Kidney (tissue), 22 donors: ENCODE measurements at places on chromosomes 1 and 21. TPM values are rescaled to one million over a fixed set of nuclear protein-coding genes. Genes with fewer than 3 reads are reported as not detected.
A peak's percentile ranks its signal among the peaks of the same experiment; 100 is the strongest.

DNA sequence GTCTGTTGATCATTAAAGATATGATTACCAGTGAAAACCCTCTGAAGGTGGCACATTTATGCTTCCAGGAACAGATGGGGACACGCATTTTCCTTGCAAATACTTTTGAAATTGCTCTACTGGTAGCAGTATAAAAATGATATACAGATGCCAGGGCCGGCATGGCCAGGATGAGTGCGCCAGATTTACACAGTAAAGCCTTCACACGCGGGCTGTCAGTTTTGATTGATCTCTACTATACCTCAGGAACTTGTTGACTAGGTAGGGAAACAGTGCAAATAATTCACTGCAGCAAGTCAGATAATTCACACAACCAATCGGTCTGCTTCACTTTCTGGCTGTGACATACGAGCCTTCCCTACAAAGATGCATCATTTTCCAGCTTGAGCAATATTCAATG lies 123.2 kb upstream of the BARHL2 start:
- no peak overlapping the region for H3K4me3 ChIP-seq
- H3K4me1 ChIP-seq: peaks cover 3% of the 10 kb centered on the region
- no peaks in the 10 kb centered on the region for H3K36me3 ChIP-seq
- peaks cover 62% of the 10 kb centered on the region for H3K27me3 ChIP-seq

GRCh38 chr1:220579317-220579716 lies 51.4 kb downstream of the MARK1 start:
- H3K36me3 ChIP-seq: no peaks in the 10 kb centered on the region
- H3K4me1 ChIP-seq: no peaks in the 10 kb centered on the region
- no peaks in the 10 kb centered on the region for H3K27me3 ChIP-seq
- no peak for DNase-seq

Gene CNR2
- 0.57 TPM for total RNA-seq

Gene EVI5
- 36.5 TPM for total RNA-seq

DNA sequence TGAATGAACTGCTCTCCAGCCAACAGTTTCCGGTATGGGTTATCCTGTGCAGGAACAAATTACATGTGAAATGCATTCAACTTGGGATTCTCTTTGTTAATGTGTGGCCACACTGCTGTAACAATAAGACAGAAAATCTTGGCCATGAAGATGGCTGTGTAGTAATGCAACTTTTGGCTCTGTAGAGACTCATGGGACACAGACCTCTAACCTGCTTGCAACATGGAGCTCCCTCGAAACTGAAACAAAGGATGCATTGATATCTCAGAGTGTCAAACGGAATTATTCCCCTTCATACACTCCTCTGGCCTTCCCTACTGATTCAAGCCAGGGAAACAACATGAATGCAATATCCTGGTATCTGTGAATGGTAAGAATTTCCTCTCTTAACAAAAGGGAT lies 559.3 kb upstream of the ZRANB2 start:
- H3K4me1 ChIP-seq: no peaks in the 10 kb centered on the region
- no peak for DNase-seq
- H3K36me3 ChIP-seq: no peaks in the 10 kb centered on the region
- no peak overlapping the region for H3K27ac ChIP-seq

DNA sequence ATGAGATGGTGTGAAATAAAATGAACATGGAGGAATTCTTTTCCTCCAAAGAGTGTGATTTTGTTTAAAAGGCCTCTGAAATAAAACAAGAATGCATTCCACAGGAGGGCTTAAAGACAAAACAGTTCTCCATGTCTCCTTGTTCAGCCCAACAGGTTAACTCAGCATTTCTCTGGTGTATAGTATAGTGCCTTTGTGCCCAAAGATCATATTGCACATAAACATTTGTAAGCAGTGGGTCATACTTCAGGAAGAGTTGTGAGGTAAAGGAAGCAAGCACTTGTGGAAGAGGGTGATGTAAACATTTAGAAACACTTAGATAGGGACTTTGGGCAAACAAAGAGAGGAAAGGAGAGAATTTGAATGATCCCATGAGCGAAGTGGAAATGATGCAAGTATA lies 433.9 kb downstream of the SIPA1L2 start:
- no peak overlapping the region for H3K4me3 ChIP-seq
- no peak overlapping the region for H3K27ac ChIP-seq
- no peak for DNase-seq
- no peaks in the 10 kb centered on the region for H3K36me3 ChIP-seq

DNA sequence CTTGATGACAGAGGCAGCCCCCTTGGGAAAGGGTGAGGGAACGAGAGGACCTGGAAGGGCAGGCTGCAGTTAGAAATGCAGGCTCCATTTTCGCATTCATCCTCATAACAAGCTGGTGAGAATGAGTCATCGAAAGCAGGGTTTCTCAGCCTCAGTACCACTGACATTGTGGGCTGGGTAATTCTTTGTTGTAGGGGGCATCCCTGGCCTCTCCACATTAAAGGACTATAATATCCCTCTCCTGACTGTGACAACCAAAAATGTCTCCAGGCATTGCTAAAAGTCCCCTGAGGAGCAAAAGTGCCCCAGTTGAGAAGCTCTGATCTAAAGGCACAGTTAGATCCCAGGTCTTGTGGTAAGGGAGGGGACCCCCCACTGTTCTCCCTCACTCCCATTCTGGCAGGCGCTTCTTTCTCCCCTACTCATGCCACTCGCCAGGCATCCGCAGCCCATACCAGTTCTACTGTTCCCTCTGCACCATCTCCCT lies 20.4 kb downstream of the KCNN3 start:
- H3K4me1 ChIP-seq: no peaks in the 10 kb centered on the region
- no peak overlapping the region for H3K27ac ChIP-seq
- H3K27me3 ChIP-seq: no peaks in the 10 kb centered on the region
- DNase-seq: no peak

DNA sequence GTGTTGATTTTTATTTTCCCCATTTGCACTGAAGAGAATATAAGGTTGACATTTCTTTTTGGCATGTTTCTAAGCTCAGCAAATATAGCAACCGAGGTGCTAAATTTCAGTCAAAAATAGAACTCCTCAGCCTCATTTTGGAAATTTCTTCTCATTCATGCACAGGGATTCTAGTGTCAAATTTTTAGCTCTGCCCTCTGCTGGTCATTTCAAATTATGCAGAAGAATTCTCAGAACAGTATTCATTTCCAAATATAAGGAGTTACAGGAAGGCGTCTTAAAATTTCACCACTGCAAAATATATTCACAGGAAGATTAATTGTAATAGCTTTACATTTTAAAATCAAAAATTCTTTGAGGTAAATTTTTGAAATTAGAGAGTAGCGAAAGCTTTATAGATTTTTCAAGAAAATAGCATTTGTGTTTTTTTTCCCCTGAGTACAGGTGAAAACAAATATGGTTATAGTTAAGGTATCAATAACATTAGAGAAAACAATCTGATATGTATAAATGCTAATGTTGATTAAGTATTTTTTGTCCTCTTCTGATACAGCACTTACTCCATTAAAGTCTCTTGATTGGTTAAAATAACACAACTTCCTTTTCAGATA lies 57.9 kb downstream of the FMN2 start:
- no peak overlapping the region for H3K27ac ChIP-seq
- H3K27me3 ChIP-seq: no peaks in the 10 kb centered on the region
- peak; percentile 55 for DNase-seq

DNA sequence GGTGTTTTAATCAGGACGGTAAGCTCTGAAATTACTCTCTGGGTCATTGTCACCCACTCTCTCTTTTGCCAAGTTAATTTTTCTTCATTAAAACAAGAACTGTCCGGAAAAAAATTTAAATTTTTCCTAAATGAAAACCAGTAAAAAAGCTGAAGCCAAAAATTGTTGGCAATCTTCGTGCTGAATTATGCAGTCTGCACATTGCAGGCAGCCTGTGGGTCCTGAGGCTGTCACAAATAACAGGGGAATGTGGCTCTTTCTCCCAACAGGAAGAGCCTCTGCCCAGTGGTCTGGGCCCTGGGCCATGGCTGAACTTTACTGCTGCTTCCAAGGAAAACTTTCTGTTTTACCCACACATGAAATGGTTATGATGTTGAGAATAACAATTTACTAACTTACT lies 153.9 kb upstream of the SPAG17 start:
- H3K4me3 ChIP-seq: no peak overlapping the region
- H3K36me3 ChIP-seq: no peaks in the 10 kb centered on the region
- no peaks in the 10 kb centered on the region for H3K27me3 ChIP-seq
- no peak overlapping the region for H3K27ac ChIP-seq
- H3K4me1 ChIP-seq: no peaks in the 10 kb centered on the region
- no peak for DNase-seq

Gene DCST2
- total RNA-seq: 1.4 TPM

- H3K27me3 ChIP-seq: no peaks in the 10 kb centered on the region
- peaks cover 12% of the 10 kb centered on the region for H3K4me1 ChIP-seq
- no peak overlapping the region for H3K4me3 ChIP-seq
- no peak overlapping the region for H3K27ac ChIP-seq
Measured at GRCh38 chr1:243786531-243786930, 63.5 kb downstream of the AKT3 start.

Gene MAP1LC3C
- total RNA-seq: 5.1 TPM

GRCh38 chr1:248914796-248915381 lies 8.9 kb downstream of the PGBD2 start:
- no peak overlapping the region for H3K4me3 ChIP-seq
- H3K4me1 ChIP-seq: no peaks in the 10 kb centered on the region
- H3K27me3 ChIP-seq: no peaks in the 10 kb centered on the region

GRCh38 chr1:35173909-35174540 lies 18.9 kb downstream of the SFPQ start:
- no peaks in the 10 kb centered on the region for H3K4me1 ChIP-seq
- H3K4me3 ChIP-seq: no peak overlapping the region
- H3K27me3 ChIP-seq: no peaks in the 10 kb centered on the region
- peaks cover 14% of the 10 kb centered on the region for H3K36me3 ChIP-seq
